ENCODE measurements at places on chromosomes 13 and 19. TPM values are rescaled to one million over a fixed set of nuclear protein-coding genes. Genes with fewer than 3 reads are reported as not detected.
A peak's percentile ranks its signal among the peaks of the same experiment; 100 is the strongest.

- DNase-seq, result peak; percentile 95
These were observed 5.5 kb downstream of the ZBTB7A start for GRCh38 chr19:4061178-4061682.

- DNase-seq, result no peak
These were observed 59.7 kb upstream of the TMTC4 start for GRCh38 chr13:100734194-100734720.

DNA sequence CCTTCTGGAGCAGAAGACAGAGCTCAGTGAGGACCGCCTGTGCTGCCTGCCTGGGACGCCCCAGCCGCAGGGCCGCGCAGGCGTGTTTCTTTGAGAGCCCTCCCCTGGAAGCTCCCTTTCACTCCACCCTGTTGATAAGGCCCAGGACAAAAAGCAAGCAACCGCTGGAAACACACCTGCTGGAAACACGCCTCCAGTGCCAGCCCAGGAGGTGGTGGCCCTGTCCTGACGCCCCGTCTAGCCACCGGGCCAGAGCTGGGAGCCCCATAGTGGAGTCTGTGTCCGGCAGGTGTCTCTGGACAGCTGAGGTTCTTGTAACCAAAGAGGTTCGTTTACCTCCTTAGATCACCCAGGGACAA is 173.8 kb downstream of the KATNAL1 start:
- DNase-seq, result peak; percentile 79

DNA sequence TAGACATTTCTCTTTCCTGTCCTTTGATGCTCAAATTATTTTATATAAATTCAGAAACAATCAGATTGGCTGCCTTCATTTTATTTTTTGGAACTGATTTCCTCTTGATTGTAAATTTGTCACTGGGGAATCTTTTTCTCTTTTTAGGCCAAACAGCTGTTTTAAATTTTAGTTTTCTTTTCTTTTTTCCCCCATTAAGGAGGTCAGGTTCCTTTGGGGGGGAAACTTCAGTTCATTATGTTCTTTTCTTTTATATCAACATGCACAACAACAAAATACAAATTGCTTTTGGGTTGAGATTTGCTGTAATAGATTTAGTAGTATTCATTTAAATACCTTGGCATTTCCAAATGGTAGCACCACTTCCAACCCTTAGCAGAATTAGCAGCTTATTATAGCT is 264.8 kb upstream of the SPRY2 start:
- DNase-seq, result no peak

- no peak for DNase-seq
These were observed 12.6 kb downstream of the KLC3 start for GRCh38 chr19:45352914-45353796.

DNA sequence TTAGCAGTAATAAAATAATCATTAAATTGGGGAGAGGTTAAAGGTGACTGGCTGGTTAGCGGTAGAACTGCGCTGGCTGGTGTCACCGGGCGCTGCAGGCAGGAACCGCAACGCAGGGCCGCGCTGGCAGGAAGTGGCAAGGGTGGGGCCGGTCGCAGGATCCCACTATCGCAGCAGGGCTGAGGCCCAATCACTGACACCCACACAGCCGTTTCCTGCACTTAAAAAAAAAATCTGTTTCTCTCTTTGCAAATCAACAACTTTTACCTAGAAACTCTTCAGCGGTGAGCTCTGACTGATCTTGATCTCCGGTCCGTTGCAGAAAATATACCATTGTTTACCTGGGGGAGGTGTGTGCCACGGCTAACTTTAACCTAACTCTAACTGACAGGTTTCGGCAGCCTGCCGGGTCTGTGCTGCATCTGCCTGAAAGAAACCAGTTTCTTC is 46.9 kb downstream of the KLF2 start:
- peak; percentile 90 for DNase-seq

DNA sequence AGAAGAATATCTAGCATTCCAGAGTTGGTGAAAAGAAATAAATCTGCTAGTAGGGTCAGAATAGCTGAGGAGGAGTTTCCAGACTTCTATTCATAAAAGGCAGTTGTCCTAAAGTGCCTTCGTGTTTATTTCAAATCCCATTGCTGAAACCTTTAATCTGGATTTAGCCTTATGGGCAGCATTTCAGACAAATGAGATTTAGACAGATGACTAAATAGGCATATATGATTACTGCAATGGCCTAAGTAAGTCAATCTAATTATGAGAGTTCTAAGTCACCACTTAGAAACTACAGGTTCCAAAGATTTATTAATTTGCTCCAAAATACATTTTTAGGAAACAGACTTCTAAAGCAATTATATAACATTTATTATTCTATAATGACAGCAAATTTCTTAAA is 368.7 kb downstream of the LIG4 start:
- no peak for DNase-seq

DNA sequence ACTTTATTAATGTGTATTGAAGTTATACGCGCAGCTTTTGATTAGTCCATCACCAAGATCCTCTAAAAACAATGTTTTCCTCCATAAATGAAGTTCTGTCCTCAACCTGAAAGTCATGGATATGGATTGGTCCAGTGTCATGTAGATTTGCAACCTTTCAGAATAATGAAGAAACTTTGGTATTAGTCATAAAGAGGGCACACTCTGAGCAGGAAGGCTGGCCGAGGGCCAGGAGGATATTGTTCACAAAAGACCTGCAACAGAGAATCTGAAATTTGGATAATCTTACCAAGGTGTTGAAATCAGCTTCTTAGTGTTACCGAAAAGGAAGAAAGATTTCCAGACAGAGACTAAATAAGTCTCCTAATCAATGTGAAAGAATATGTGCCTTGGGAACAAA is 20.7 kb downstream of the CLDN10 start:
- DNase-seq, result no peak

DNA sequence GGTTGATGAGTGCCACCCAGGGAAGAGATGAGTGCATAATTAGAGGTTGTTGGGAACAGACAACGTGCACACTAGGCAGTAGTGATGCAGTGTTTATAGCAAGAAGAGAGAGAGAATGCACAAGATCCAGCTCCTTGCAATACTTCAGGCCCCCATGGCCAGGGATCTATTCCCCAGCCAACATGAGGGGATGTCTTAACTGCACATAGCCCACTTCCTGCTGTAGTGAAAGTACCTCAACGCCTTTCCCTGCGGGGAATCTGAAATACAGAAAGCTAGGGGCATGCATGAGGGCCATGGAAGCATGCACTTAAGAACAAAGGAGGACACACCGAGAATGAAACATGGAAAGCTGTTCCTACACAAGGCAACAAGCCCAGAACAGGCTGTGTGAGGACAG is 636.7 kb upstream of the GPC6 start:
- DNase-seq, result no peak

- DNase-seq, result no peak
These were observed 119.2 kb upstream of the TNFSF11 start for GRCh38 chr13:42454749-42455148.

GRCh38 chr13:65414187-65414586 is 1815.9 kb downstream of the PCDH9 start:
- DNase-seq, result no peak

The FBXW9 gene
- 3.4 TPM for total RNA-seq

The SIGLEC8 gene
- total RNA-seq, result 0.27 TPM

The ATF5 gene
- 2.6 TPM for total RNA-seq

The ZNF814 gene
- 25.1 TPM for total RNA-seq

The CNMD gene
- not detected for total RNA-seq

The WTIP gene
- total RNA-seq, result 2.2 TPM

The ZNF304 gene
- total RNA-seq, result 0.40 TPM

The CFAP97D2 gene
- not detected for total RNA-seq

The METTL21C gene
- total RNA-seq, result not detected

The IL4I1 gene
- not detected for total RNA-seq

Data from transverse colon (tissue), 4 donors.